ENCODE measurements at places on chromosomes 6 and 20. TPM values are rescaled to one million over a fixed set of nuclear protein-coding genes. Genes with fewer than 3 reads are reported as not detected.

The SRMS gene
- not detected for total RNA-seq

The FAXC gene
- total RNA-seq, result 0.30 TPM

The NHSL1 gene
- total RNA-seq, result 0.20 TPM

The ZNF831 gene
- 10.2 TPM for total RNA-seq

The STXBP5 gene
- 16.1 TPM for total RNA-seq

The IYD gene
- not detected for total RNA-seq

GRCh38 chr6:56244089-56244488 is 3.3 kb downstream of the COL21A1 start:
- H3K27me3 ChIP-seq, result no peaks in the 10 kb centered on the region
- H3K36me3 ChIP-seq, result no peaks in the 10 kb centered on the region
- DNase-seq, result no peak
- no peaks in the 10 kb centered on the region for H3K4me1 ChIP-seq
- H3K4me3 ChIP-seq, result no peak overlapping the region

- DNase-seq, result no peak
- no peak overlapping the region for H3K27ac ChIP-seq
- no peaks in the 10 kb centered on the region for H3K4me1 ChIP-seq
- H3K27me3 ChIP-seq, result peaks cover 6% of the 10 kb centered on the region
- H3K4me3 ChIP-seq, result no peak overlapping the region
These were observed 98.5 kb upstream of the ZFP64 start for GRCh38 chr20:52289956-52290565.

GRCh38 chr6:110951008-110951407 is 7.5 kb upstream of the GTF3C6 start:
- DNase-seq, result no peak
- H3K27ac ChIP-seq, result no peak overlapping the region
- peaks cover 11% of the 10 kb centered on the region for H3K27me3 ChIP-seq
- no peaks in the 10 kb centered on the region for H3K36me3 ChIP-seq
- H3K4me3 ChIP-seq, result no peak overlapping the region

DNA sequence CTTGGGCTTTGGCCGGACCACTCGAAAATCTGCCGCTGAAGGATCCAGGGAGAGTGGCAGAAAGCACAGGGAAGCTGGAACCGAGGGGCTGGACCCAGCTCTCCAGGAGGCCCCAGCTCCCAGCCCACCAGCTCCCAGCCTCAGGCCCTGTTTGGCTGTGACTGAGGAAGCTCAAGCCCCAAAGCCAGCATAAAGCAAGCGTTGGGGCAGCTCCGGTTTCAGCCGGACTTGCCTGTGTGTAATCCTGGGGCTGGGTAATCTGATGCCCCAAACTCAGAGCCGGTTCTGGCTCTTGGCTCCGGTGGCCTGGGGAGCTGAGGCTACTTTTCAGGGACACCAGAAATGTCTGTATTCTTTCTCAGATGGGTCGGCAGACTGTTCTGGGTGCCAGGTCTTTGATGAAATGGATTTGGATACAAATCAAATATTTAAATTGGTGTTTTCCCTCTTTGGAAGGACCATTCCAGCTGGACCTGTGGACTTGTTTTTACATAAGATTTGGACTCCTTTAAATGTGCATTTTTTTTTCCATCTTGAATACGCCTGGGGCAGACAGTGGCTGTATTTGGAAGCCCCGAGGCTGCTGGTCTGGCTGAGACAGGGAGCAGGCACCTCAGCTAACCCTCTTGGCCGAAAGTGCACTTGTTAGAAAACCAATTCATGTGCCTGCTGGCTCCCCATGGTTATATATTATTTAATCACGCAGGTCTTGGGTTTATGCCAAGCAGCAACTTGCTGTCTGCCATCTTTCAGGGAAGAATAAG is 29.7 kb downstream of the RPP40 start:
- no peak for DNase-seq
- H3K27ac ChIP-seq, result no peak overlapping the region
- peaks cover 8% of the 10 kb centered on the region for H3K27me3 ChIP-seq
- H3K4me3 ChIP-seq, result no peak overlapping the region
- no peaks in the 10 kb centered on the region for H3K4me1 ChIP-seq

GRCh38 chr6:142857233-142857761 is 87.7 kb downstream of the HIVEP2 start:
- peaks cover 76% of the 10 kb centered on the region for H3K4me1 ChIP-seq
- no peak for DNase-seq
- peaks cover 13% of the 10 kb centered on the region for H3K36me3 ChIP-seq
- H3K27ac ChIP-seq, result peak overlapping the region; percentile 96
- H3K27me3 ChIP-seq, result no peaks in the 10 kb centered on the region
- peak overlapping the region; percentile 71 for H3K4me3 ChIP-seq

- DNase-seq, result no peak
- peak overlapping the region; percentile 5 for H3K27ac ChIP-seq
- H3K36me3 ChIP-seq, result peaks cover 9% of the 10 kb centered on the region
- H3K27me3 ChIP-seq, result peaks cover 35% of the 10 kb centered on the region
- H3K4me3 ChIP-seq, result peak overlapping the region; percentile 50
- H3K4me1 ChIP-seq, result peaks cover 29% of the 10 kb centered on the region
These were observed 623 bp upstream of the SNX9 start for GRCh38 chr6:157822245-157823000.

GRCh38 chr20:50541606-50542041 is 31.4 kb downstream of the PTPN1 start:
- H3K36me3 ChIP-seq, result peaks cover 22% of the 10 kb centered on the region
- no peaks in the 10 kb centered on the region for H3K27me3 ChIP-seq
- no peak overlapping the region for H3K4me3 ChIP-seq
- H3K27ac ChIP-seq, result peak overlapping the region; percentile 61
- DNase-seq, result no peak

DNA sequence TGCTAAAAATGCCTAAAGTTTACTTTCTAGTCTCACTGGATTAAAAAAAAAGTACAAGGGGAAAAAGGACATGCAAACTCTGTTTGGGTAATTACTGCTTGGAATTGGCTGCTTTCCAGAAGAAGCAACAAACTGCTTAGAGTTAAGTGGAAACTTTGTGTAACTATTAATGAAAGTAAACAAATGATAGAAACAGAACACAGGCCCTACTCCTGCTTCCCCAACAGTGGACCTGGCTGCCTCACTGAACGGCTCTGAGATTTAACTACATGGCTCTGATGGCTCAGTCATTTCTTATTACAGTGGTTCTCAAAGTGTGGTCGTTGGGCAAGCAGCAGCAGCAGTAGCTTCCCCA is 108.5 kb downstream of the MAN1A1 start:
- DNase-seq, result no peak
- peaks cover 28% of the 10 kb centered on the region for H3K36me3 ChIP-seq
- no peak overlapping the region for H3K27ac ChIP-seq
- no peak overlapping the region for H3K4me3 ChIP-seq
- no peaks in the 10 kb centered on the region for H3K4me1 ChIP-seq

Measured in activated CD8-positive, alpha-beta memory T cell treated with anti-CD3 and anti-CD28 coated beads, Interleukin-2, amount 10 ng/mL, durations not matched to agents 7 days and 5 days (primary cell).